ENCODE measurements at places on chromosomes 13 and 19. TPM values are rescaled to one million over a fixed set of nuclear protein-coding genes. Genes with fewer than 3 reads are reported as not detected.

NLRP9 gene
- not detected for total RNA-seq

ZNF568 gene
- 8.3 TPM for total RNA-seq

SPIB gene
- not detected for total RNA-seq

TMEM238 gene
- total RNA-seq = 15.9 TPM

PTGIR gene
- total RNA-seq = 8.6 TPM

TEX101 gene
- not detected for total RNA-seq

TNFSF9 gene
- total RNA-seq = 4.5 TPM

RINL gene
- total RNA-seq = 48.9 TPM

LILRB3 gene
- total RNA-seq = 4.1 TPM

DIS3 gene
- total RNA-seq = 46.7 TPM

DYRK1B gene
- total RNA-seq = 32.6 TPM
